ENCODE measurements at places on chromosomes 7 and 10.

- no peak for DNase-seq
Observed at GRCh38 chr7:6650086-6650485, 13.0 kb downstream of the ZNF316 start.

- no peak for DNase-seq
Observed at GRCh38 chr7:12701433-12701832, 14.0 kb downstream of the ARL4A start.

DNA sequence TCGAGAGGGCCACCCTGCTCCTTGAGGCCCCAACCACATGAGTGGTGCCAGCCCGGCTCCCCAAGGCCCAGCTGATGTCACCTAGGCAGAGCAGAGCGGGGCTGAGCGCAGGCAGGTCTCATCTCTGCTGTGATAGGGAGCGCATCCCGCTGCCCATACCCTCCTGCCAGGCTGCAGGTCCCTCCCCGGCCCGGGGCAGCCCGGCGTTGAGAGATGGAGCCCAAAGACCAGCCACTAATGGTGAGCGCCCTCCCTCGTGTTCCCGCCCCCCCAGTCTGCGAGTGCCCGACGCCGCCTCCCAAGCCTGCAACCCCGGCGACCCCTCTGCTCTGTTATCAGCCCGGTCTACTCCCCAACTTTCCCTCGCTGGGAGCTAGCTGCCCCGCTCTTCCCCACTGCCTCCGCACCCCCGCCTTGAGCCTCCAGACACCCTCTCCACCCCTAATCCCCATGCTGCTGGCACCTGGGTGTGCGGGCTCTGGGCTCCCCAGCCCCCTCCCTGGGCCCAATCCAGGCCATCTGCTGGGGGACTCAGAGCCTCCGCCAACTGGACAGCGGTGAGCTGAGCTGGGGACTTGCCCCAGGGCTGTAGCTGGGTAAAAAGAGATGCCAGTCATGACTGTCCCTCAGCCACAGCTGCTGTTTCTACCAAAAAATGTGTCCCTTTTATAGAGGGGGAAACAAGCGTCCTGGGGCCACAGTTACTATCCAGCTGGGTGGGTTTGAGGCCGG is 19.7 kb upstream of the CHST12 start:
- DNase-seq, result no peak

DNA sequence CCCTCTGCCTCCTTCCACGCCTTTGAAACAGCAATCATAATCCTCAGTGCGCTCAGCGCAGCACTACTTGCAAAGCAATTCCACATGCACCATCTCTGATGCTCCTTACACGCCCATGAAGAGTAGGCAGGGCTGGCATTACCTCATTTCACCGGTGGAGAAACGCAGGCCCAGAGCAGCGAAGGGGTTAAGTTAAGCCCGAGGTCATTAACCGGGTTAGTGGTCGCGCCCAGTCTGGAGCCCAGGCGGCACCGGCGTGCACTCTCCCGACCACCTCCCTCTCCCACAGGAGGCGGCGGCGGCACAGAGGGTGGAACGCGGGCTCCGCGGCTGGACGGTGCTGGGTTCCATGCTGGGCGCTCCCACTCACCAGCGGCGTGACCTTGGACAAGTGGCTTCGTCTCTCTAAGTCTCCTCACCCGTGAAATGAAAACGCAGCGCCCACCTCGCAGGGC is 515 bp downstream of the FASTK start:
- DNase-seq, result no peak

DNA sequence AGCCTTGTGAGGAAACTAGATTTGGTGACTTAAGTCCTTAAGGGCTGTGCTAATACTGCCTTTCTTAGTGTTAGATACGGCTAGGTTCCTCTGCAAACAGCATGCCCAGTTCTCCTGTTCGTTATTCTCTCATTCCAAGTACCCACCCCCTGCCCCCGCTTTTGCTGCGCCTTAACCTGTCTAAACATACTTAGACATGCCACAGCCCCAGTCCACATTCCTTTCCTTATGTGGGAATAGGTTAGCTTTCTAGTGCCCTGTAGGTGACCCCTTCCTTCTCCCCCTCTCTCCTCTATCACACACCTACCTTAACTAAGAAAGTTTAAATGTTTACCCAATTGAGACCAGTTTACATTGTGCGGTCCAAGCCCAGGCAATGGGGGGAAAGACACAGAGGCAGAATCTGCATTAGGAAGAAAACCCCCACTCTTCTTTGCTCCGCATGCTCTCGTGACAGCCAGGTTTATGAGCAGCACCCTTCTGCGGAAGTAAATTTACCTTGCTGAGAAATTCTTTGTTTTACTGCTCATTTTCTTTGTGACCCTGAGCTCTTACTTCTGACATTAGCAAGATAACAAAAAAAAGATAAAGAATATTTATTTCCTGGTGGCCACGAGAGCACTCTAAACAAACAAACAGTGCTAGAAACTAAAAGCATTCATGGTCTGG is 48.8 kb downstream of the VIM start:
- no peak for DNase-seq

- peak; percentile 75 for DNase-seq
Observed at GRCh38 chr7:27179503-27180430, 5.3 kb downstream of the HOXA11 start.

- no peak for DNase-seq
Observed at GRCh38 chr7:121544726-121545125, 148.6 kb upstream of the FAM3C start.

- DNase-seq, result no peak
Observed at GRCh38 chr7:7757576-7757975, 39.2 kb upstream of the RPA3 start.

- DNase-seq, result no peak
Observed at GRCh38 chr7:48033922-48034321, 1.4 kb upstream of the C7orf57 start.

GRCh38 chr7:63070696-63071095 is 928.0 kb upstream of the ZNF722 start:
- DNase-seq, result no peak

- DNase-seq, result no peak
Observed at GRCh38 chr7:155928583-155928982, 116.3 kb upstream of the SHH start.

- no peak for DNase-seq
Observed at GRCh38 chr10:124676416-124677062, 67.6 kb downstream of the FAM53B start.

- DNase-seq, result no peak
Observed at GRCh38 chr7:107446988-107447387, 22.9 kb upstream of the GPR22 start.

- DNase-seq, result no peak
Observed at GRCh38 chr7:84112771-84113170, 81.8 kb downstream of the SEMA3A start.

- no peak for DNase-seq
Observed at GRCh38 chr10:86370006-86370585, 3.5 kb upstream of the GRID1 start.

GRCh38 chr10:73553761-73554160 is 37.4 kb downstream of the USP54 start:
- DNase-seq, result no peak

Data from activated T-cell treated with anti-CD3 and anti-CD28 coated beads, Interleukin-2, amount 50 U/mL, for 48 hours (primary cell).